ENCODE measurements at places on chromosomes 6 and 20.

DNA sequence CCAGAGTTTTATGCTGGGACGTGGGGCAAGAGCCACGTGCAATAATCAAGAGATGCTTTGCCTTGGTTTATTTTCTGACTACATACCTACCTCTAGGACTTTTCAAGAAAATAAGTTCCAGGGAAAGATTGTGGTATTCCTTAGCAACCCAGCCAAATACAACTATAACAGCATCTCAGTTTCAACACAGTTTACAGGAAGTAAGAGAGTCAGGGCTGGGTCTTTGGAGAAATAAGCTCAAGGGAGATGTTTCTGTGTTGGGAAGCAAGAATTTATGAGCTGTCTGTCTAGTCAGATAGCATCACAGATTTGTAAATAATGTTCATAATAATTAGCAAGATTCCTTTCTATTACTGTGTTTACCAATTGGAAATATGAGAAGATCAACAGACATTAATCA, 35.1 kb downstream of the MAP3K5 start:
- DNase-seq = no peak

- no peak for DNase-seq
Measured at GRCh38 chr6:6711832-6712448, 123.4 kb downstream of the LY86 start.

GRCh38 chr6:77454386-77454785, 8.9 kb downstream of the HTR1B start:
- DNase-seq = no peak

GRCh38 chr6:136869451-136869850, 47.1 kb downstream of the PEX7 start:
- DNase-seq = no peak

GRCh38 chr6:67345946-67346345, 1289.1 kb upstream of the ADGRB3 start:
- DNase-seq = no peak

- DNase-seq = no peak
Measured at GRCh38 chr6:167767715-167768107, 59.0 kb upstream of the AFDN start.

DNA sequence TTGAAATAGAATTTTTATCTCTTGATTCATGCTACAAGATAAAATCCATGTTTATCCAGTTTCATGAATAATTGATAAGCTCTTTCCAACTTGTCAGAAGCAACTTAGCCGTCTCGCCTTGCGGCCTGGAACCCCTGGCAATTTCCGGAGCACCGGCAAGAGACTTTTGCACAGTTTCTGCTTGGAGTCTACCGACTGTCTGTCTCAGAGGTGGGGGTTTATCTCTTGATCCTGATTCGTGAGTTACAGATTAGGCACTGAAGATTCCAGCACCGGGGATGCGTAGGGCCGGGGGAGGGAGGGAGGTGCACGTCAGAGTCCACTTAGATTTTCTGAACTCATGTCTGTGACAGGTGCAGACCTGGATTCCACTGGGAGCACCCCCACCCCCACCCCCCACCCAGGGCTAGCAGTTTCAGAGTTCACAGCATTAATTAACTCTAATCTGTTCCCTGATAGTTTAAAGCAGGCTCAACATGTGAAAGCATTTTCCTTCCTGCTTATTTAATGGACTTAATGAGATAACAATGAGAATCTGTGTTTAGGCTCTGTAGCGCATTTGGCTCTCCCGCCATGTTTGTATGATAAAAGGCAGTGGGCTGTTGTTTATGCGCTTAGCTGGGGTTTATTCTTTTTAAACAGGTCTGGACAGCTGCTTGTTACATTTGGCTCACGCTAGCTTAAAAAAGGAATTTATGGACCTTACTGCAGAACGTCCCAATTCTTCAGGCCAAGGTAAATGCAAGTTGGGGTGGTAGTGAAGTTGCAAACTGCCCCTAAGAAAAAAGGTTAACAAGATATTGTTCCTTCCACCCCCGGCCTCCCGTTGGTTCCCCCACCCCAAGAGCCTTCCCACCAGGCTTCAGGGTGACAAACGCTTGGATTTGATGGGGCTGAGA, 8.1 kb upstream of the APCDD1L start:
- no peak for DNase-seq

GRCh38 chr20:44448753-44449546, 26.7 kb upstream of the TTPAL start:
- no peak for DNase-seq
